GOT3 (cell line): ENCODE measurements at places on chromosomes 5 and 9.

DNA sequence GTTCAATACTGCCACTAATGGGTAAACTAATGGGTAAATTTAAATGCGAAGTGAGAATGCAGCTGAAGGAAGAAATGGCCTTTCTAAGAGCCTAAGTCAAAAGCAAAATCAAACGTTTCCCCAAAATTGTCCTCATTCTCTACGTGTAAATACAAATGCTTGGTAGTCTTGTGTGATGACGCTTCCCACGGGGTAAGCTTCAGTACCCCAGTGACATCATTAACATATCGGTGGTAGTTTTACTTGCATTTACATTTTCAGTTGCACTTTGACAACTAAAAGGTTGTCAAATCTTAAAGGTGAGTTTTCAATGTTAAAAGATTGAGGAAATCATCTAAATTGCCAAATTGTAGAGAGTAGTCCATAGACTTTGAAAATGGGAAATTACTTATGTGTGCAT, 550.7 kb upstream of the CCNG1 start:
- DNase-seq, result no peak

DNA sequence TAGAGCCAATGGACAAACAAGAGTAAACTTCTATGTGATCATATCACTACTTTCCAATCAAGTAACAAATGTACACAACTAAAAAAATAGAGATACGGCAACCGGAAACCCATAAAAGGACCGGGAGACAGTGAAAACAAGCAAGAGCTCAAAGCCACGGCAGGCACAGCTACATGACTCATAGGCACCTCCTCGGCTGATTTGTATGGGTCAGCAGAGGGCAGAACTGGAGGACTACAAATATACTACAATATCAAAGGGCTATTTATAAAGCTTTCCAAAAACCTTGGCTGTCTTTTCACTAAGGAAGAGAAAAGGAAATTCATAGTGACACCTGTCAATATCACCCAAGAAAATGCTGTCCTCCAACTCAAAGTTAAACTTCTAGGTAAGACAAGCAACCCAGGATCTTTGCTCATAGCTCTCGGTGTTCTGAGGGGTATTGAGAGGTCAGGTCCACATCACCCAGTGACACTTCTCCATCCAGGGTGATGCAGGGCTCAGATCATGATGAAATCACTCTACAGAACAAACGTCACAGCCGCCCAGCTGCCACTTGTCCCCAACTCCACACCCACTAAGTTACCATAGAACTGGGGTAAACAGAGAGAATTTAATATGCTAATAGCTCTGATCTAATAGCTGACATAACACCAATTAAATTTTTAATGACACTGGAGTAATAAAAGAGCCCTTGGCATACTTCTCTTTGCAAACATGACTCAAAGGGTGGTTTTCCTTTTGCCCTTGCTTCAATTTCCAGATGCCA, 41.3 kb downstream of the PFDN1 start:
- DNase-seq, result peak; percentile 22

DNA sequence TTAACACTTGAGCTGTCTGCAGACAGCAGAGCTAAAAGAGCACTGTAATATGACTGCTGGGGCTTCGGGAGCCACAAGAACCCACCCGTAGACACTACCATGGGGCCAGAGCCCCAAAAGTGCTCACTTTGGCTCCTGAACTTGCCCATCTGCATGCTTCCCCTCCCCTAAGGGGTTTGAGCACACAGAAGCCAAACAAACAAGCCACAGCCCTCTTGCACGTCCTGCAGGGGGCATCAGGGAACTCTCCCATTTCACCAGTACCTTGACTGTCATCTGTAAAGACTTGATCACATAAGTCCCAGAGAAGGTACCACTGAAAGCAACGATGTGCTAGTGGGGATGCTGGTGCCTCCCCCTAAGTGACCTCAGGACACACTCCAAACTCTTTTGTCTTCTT, 681.8 kb downstream of the SEMA5A start:
- no peak for DNase-seq

- DNase-seq, result peak; percentile 26
Measured at GRCh38 chr5:157574456-157575380, 857 bp downstream of the ADAM19 start.

DNA sequence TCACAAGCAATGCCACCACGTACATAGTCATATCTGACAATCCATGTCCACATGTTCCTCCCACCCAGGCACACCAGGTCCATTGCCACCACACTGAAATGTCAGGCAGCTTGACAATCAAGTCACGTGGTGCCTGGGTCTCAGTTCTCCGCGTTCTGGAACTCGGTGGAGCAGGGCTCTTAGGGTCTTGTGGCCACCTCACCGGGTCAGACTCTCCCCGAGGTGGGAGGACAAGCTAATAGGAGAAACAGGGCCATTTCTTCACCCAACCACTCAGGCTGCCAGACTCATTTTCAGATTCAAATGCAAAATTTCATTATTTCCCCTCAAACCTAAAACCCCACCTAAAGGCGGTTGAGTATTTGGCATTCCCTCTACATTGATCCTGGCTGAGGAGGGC, 200.5 kb upstream of the GAS1 start:
- no peak for DNase-seq

GRCh38 chr5:161263191-161263590, 283.3 kb downstream of the GABRB2 start:
- no peak for DNase-seq

- peak; percentile 6 for DNase-seq
Measured at GRCh38 chr9:89137542-89138462, 40.8 kb downstream of the SHC3 start.

- DNase-seq, result no peak
Measured at GRCh38 chr9:100856238-100856637, 172.3 kb upstream of the PLPPR1 start.

DNA sequence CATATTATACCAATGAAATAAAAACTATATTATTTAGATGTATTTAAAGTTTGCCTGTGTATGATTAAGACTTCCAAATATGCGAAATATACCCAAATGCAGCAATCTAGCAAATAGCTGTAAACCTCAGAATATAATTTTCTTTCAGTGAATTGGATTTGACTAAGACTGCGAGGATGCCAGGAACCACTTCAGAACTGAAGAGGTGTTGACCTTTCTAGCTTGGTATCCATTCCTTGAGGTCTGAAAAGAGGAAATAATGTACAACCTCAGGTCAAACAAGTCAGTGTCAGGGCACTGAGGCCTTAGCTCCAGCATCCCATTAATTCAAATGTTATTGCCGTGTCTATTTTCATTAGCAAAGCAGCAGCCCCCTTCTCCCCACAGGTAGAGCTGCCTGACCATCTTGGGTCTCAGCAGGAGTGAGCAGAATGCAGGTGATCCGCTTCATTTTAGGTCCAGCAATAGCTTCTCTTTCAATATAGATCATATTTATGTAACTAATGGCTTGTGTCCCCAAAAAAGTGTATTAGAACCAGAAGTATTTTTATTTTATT, 100.0 kb downstream of the KIAA1958 start:
- DNase-seq, result no peak

DNA sequence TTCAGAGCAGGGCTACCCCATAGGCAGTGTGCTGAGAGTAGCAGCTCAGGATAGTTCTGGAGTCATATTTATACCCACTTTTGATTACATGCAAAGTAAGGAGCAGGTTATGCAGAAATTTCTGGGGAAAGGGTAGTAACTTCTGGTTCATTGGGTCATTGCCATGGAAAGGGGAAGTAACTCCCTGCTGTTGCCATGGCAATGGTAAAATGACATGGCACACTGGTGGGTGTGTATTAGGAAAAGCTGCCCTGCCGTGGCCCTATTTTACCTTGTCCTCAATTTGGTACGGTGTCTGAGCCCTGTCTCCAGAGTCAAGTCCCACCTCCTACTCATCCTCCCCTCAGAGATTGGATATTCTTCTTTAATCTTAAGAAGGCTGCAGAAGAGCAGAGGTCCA, 526.7 kb upstream of the TYRP1 start:
- no peak for DNase-seq
